Stimulated activated CD4-positive, alpha-beta T cell treated with anti-CD3 and anti-CD28 coated beads, Interleukin-4, amount 100 ng/mL, for 48 hours (primary cell): ENCODE measurements at places on chromosomes 2 and 18.
A peak's percentile ranks its signal among the peaks of the same experiment; 100 is the strongest.

DNA sequence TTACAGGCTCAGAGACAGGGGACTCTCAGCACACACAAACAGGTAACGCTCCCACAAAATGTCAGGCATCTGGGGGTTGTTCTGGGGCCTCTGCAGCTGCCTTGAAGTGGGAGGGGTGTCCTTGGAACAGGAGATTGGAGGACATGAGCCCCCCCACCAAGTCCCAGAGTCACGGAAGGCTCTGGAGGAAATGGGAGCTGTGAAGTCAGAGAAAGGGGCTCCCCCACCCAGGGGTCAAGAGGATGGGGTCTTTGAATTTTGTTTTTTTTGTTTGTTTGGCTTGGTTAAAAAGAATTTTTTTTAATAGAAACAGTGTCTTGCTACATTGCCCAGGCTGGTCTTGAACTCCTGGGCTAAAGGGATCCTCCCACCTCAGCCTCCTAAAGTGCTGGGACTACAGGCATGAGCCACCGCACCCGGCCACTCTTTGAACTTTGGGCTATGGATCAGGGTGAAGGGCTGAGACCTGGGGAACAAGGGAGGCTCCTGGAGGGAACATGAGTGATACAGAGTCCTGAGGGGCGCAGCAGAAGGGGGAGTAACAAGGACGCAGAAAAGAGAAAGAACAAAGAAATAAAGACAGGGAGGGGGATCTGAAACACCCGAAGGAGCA is 46.8 kb downstream of the TNS1 start:
- DNase-seq = no peak

GRCh38 chr2:208609166-208609804 is 202.7 kb downstream of the PTH2R start:
- no peak for DNase-seq

- no peak for DNase-seq
These were observed 348.7 kb upstream of the GALNT5 start for GRCh38 chr2:156908825-156909224.

GRCh38 chr2:171323971-171324528 is 109.7 kb downstream of the METTL8 start:
- no peak for DNase-seq

DNA sequence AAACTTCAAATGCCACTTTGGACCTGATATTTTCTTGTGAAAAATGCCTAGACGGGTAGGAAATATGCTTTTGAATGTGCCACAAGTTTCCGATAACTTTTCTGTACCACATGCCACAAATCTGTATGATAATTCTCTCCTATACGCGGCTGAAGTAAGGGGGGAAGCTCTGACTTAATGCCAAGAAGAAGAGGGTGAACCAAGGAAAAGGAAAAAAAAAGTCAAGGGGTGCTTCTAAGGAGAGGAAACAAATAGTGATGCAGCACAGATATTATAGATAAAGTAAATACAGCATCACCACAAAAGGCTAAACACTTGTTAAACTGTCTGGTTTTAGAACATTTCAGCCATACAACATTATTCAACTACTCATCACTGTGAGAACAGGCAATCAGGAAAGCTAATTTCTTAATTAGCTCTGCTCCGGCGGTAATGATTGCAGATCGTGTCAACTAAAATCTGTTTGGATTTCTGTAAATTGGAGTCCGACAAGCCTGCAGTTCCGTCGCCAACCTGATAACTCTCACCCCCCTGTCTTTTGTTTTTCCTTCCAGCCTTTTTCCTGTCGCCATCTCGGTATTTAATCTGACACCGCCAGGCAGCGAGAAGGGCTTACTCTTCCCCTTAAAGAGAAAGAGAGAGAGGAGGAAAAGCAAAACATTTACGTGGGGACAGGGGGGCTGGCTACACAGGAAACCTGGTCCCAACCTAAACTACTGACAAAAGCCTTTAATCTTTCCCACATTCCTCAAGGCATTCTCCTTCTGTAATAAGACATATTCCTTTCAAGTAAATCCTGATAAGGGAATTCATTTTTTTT is 67.5 kb downstream of the ZEB2 start:
- no peak for DNase-seq

DNA sequence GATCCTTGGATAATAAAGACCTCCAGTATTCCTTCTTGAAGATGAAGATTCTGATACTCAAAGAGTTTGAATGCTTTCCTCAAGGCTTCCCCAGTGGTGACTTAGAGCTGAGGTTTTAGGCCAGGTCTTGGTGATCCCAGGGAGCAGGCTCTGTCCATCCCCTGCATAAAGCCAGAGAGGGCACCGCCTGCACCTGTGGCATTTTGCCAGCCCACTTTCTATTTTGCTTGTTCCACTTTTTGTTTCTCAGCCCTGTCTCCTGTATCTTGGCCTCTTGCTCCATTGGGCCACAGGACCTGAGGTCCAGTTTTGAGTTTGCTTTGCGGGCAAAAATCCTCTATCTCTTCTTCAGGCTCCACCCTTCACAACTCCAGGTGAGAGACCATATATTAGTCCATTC is 6.7 kb upstream of the SCYGR1 start:
- no peak for DNase-seq

GRCh38 chr2:86785456-86785855 is 5.3 kb downstream of the CD8A start:
- no peak for DNase-seq

GRCh38 chr2:168432565-168433186 is 23.4 kb upstream of the CERS6 start:
- no peak for DNase-seq

DNA sequence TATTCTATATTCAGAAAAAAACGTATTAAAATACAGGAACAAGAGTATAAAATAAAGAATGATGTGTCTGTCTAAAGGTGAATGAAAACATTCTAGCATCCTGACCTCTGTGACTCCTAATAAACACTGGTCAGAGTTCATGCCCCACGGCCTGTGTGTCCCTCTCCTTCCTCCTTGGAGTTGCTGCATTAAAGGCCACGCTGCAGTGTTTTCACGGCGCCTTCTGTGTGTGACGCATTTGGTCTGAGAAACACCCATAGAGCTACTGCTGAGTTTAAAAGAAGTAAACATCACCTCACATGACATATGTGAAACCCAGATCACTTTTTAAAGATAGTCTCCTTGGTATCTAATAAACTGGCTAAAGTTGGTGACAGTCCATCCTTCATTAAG is 90.5 kb downstream of the ITGB1BP1 start:
- DNase-seq = no peak

GRCh38 chr18:36420826-36421225 is 123.3 kb downstream of the FHOD3 start:
- no peak for DNase-seq

DNA sequence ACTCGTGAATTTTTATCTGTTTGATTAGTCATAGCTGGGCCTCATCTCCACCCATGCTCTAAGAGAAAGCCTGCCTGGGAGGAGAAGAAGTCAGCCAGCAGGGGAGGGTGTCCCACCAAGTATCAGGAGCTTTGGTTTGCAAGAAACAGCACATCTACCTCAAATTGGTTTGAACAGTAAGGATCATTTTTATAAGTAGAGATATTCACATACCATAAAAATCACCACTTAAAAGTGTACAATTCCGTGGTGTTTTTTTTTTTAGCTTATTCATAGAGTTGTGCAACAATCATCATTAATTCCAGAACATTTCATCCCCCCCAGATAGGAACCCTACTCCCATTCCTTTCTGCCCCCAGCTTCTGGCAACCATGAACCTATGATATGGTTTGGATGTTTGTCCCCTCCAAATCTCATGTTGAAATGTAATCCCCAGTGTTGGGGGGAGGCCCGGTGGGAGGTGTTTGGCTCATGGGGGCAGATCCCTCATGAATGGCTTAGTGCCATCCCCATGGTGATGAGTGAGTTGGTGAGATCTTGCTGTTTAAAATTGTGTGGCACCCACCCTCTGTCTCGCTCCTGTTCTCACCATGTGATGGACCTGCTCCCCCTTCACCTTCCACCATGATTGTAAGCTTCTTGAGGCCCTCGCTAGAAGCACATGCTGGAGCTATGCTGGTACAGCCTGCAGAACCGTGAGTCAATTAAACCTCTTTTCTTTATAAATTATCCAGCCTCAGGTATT is 36.2 kb upstream of the HS6ST1 start:
- DNase-seq = no peak

GRCh38 chr2:189176516-189176915 is 3.0 kb downstream of the COL5A2 start:
- DNase-seq = no peak

GRCh38 chr2:31785876-31786275 is 205.1 kb upstream of the SRD5A2 start:
- no peak for DNase-seq

GRCh38 chr2:239545741-239546392 is 145.0 kb upstream of the HDAC4 start:
- DNase-seq = no peak

- DNase-seq = no peak
These were observed 1.0 kb downstream of the IMPACT start for GRCh38 chr18:24427484-24427883.

DNA sequence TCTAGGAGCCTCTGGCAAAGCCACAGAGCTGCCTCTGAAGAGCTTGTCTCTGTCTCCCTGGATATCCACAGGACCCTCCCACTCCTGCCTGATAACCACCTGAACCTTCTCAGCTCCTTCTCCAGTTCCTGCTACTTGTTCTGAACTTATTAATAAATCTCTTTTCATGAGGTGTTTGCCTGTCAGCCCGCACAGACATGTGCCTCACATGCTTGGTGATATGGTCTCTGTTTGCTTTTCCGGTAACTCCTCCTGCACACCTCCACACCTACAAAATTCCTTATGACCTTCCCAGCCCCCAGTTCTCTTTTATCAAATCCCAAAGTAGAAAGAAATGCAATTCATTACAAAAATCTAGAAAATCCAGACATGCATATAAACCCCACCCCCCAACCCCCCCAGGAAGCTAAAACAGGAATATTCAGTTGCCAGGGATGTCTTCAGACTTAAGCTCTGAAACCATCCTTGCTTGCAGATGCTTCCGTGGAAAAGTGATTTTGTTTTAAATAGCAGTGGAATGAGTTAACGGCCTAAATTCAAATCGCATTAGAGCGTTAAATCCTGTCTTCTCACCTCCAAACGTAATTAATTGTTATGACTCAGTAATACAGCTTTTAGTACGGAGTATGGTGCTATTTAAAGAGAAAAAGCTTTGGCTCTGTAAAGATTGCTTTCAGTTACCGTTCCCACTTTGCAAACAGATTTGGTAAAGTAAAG is 2.1 kb upstream of the PID1 start:
- no peak for DNase-seq

GRCh38 chr2:230614913-230615332 is 97.7 kb upstream of the CAB39 start:
- DNase-seq = peak; percentile 47

DNA sequence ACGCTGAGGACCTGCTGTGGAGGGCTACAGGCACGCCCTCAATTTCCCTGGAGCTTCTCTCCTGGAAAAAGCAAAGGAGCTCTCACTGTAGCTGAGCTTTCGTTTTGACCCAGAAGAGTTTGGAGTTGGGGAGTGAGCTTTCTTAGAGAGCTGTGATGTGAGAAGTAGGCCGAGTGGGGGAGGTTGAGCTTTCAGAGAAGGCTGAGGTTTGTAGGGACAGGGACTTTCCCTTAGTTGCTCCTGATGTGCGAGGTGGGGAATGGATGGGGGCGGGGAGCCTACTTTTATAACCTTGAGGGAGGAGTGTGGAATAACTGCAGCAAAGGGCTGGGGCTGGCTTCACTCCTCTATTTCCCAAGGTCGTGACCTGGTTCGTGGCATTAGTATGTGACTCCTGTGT is 47.1 kb downstream of the ZNF532 start:
- DNase-seq = no peak
